Caudate nucleus (tissue), 63 donors: ENCODE measurements at places on chromosomes 12 and 14.

DNA sequence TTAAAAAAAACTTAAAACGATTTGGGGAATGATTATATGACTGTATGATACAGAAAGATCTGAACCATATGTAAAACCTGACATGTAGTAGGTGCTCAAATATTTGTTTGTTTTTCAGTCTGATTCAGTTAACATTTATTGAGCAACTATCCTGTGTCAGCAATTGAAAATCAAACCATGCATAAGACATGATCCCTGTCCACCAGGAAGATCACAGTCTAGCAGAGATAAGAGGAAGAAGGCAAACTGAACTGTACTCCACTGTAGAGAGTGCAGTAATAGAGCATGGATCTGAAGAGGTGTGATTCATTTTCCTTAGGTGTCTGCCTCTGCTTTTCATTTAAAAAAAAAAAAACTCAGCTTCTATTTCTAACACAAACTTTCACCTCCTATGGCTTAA, 7.9 kb upstream of the AK7 start:
- no peak for DNase-seq

GRCh38 chr12:49309386-49309785, 13.7 kb upstream of the TROAP start:
- no peak for DNase-seq

- DNase-seq = no peak
These were observed 212.2 kb downstream of the ZFP36L1 start for GRCh38 chr14:68580671-68581070.

DNA sequence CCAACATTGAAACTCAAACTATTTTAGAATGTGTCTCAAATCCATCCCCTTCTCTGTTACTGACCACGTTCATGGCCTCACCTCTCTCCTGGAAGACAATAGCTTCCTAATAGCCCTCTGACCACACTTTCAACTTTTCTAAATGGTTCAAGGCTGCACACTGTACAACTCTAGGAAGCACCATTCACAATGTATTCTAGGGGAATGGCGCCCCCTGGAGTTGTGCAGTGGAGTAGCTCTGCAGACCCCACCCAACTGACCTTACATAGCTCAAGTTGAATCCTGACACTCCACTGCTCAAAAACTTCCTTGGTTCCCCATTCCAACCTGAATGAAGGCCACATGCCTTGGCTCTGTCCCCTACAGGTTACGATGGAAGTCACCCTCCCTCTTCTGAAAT, 77.6 kb downstream of the GAS2L3 start:
- DNase-seq = no peak

- peak; percentile 18 for DNase-seq
These were observed 64.0 kb upstream of the DIO2 start for GRCh38 chr14:80275208-80275850.

- no peak for DNase-seq
These were observed 158.8 kb downstream of the RPAP3 start for GRCh38 chr12:47547077-47547476.

GRCh38 chr14:93891756-93892504, 35.2 kb upstream of the FAM181A start:
- DNase-seq = no peak

DNA sequence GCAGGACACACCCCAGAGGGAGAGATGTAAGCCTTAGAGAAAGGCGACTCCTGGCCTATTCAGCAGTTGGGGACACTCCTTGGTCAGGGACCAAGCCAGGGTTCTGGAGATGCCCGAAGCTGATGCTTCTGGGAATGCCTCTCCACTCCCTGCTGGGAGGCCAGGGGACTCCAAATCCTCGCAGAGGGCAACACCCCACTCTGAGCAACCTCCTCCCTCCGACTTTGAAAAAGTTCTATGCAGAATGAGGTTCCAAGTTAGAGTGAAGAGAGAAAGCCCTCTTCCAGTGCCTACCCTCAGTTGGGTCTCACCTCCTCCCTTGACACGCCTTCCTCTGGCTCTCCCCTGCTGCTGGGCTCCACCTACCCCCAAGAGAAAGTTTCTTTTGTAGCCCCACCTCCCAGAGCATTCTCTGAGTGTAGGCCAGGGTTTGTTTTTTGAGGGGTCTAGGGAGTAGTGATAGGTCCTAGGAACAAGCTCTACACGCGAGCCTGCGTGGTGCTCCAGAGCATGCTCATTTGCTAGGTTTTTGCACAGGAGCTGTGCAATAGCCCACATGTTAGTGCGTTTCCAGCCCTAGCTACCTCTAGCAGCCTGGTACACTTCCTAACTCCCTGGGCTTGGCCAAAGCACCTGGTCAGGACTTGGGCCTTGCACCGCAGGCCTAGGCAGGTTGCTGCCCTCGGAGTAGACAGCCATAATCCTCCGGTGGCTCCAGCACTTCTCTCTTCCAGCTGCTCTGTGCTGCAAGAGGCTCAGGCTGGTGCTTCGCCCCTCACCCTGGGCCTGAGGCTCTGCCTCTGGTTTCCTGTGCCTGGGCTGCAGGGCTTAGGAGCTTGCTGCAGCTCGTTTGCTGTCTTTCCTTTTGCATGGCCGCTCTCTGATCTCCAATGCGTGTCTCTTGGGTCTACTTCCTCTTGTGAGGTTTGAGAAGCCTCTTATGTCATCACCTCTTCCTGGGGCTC, 590 bp upstream of the CEBPE start:
- DNase-seq = no peak

DNA sequence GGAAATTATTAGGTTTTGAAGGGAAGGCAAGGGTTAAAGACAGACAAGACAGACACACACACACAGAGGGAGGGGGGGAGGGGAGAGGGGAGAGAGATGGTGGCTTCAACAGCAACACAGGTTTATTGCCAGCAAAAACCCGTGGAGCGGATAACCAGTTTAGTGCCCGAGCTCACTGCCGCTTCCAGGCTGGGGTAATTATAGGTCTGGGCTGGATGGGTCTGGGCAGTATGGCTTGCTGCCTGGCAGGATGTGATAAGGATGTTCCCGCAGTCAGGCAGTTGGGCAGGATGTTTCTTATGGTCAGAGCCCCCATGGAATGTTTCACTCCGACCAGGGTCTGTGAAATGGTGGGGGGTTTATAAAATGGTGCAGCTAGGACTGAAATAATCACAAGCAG, 4.4 kb upstream of the TDRD9 start:
- no peak for DNase-seq

DNA sequence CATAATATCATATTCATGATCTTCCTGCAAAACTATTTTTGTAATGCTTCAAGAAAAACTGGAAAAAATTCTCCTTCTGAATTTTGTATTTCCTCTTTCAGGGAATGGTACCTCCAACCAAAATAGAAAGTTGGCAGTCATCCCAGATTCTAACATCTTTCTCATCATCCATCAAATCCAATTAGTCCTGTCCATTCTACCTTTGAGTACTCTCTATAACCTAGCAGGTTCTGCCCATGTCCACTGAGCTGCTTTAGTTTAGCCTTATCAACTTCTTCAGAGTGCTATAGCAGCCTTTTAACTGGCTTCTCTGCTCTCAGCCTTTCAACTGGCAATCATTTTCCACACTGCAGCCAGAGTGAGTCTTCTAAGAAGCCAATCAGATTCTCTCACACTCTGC, 236.2 kb downstream of the AKAP6 start:
- DNase-seq = no peak

GRCh38 chr12:109110988-109111495, 5.3 kb upstream of the ACACB start:
- peak; percentile 88 for DNase-seq

- DNase-seq = peak; percentile 25
These were observed 82.6 kb upstream of the PTPRB start for GRCh38 chr12:70719672-70720420.

DNA sequence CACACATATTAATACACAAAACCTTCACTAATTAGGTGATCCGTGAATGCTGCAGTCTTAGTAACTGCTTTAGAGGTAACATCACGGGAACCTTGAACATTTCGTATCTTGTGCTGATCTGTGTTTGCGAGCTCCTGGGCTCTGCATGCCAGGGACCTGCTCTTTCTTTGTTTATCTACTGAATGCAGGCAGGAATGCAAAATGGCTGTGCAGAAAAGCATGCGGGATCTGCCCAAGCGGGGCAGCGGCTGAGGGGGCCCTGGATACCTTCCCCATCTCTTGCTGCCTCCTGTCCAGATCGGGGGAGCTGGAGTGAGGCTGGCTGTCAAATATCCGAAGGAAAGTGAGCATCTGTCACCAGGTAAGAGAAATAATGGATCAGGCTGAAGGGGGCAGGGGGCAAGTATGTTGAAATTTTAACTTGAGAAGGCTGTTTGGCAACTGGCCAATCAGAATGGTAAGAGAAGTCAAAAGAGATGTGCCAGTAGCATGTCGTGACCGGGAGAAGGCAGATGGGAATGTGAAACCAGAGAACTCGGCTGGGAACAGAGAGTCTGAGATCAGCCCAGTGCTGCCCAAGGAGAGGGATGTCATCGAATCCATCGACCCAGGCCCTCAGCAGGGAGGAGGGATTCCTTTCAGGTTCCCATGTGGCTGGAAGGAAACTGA, 191.4 kb downstream of the TTC7B start:
- no peak for DNase-seq

DNA sequence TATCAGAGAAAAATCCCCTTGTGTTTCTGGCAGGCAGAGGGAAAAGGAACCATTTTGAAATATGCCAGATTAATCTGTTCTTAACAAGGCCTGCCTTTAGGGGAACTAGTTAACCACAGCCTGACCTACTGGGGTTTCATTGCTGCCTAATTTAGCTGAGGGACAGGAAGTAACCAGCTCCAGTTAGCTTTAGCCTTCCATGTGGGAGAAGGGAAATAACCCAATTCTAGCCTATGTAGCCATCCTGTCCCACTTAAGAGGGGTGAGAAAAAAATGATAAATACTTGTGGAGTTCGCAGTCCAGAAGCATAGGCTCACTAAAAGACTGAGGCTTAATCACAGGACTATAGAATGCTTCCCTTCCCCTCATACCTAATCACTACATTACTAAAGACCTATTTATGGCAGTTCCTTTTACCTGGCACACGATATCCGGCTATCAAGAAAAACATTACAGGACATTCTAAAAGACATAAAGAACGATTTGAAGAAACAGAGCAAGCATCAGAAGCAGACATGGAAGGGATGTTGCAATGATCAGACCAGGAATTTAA, 22.8 kb downstream of the COX8C start:
- no peak for DNase-seq

DNA sequence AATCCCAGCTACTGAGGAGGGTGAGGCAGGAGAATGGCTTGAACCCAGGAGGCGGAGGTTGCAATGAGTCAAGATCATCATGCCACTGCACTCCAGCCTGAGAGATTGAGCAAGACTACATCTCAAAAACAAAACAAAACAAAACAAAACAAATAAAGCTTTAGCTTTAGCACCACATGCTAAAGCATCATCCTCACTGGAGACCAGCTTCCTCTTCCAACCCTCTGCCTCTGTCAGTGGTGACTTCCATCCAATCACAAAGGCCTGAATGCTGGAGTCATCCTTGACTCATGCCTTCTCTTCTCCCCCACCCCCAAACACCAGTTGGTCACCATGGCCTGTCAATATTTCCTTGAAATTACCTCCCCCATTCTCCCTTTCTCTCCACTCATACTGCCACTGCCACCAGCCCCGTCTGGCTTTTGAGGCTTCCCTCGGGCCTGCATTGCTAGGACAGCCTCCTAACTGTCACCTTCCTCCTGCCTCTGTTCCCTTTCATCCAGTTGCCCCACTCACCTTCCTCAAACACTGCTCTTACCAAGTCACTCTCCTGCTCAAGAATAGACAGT, 1.4 kb downstream of the ZNF385A start:
- no peak for DNase-seq

GRCh38 chr12:59570145-59570544, 25.7 kb upstream of the SLC16A7 start:
- DNase-seq = no peak

DNA sequence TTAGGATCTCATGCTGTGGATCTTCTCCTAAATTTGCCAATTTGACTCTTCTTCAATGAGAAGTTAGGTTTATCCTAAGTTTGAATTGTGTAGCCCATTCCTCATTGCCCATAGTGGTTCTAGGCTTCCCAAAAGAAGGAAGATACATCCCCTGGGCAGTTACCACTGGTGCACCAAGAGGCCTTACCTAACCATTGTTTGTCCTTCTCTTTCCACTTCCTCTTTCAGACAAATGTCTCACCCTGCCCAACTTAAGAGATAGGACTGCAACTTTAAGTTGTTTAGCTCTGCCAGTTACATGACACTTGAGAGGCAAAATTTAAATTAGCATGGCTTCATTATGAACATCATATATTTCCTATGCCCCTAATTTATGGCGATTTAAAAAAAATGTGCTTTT, 9.4 kb upstream of the KCNH3 start:
- DNase-seq = no peak
